ENCODE measurements at places on chromosomes 1 and 21.

DNA sequence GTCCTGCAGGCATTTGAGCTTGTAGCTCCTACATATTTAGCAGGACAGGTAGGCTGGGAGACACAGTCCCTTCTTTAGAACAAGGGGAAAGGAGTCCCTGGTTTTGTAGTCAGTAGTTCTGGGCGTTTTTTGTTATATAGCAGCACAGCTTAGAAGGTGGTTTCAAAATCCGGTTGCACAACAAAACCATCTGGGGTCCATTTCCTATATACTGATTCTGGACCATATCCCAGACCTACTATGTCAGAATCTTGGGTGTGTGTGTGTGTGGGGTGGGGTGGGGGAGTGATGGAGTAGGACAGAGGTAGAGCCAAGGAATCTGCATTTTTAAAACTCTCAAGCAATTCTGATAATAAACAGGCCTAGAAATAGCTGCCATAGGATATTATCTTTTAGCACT, 21.6 kb downstream of the METTL13 start:
- DNase-seq: no peak

DNA sequence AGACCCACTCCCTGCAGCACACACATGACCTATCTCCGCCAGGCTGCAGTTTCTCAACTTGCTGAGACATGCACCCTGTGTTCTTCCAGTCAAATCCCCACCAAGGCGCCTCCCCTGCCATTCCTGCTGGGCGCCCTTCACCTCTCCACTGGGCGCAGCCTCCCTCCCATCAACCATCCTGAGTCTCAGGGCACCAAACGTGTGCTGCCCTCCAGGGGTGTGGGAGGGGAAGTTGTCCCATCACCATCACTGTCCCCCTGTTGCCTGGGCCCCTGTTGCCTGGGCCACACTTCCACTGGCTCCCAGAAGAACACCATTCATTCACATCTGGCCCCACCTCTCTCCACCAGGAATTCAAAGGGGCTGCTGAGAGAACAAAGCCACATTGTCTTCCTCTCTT, 44.9 kb upstream of the EFHD2 start:
- DNase-seq: no peak

- DNase-seq: no peak
Observed at GRCh38 chr1:100164216-100164615, 13.8 kb downstream of the LRRC39 start.

GRCh38 chr1:74811436-74812179, 78.7 kb downstream of the TYW3 start:
- DNase-seq: no peak

DNA sequence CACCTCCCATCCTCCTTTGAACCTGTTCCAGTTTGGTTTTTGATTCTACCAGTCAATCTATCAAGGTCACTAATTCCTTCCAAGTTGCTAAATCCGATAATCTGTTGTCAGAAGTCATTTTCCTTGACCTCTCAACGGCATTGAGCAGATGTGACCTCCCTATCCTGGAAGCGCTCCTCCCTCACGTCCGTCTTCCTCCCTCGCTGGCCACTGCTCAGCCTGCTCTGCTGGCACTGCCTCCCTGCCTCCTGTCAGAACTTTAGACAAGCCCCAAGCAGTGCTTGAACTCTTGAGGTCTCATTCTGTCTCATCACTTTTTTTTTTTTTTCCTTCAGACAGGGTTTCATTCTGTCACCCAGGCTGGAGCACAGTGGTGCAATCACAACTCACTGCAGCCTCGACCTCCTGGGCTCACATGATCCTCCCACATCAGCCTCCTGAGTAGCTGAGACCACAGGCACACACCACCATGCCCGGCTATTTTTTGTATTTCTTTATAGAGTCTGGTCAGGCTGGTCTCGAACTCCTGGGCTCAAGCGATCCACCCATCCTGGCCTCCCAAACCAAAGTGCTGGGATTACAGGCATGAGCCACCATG, 4.4 kb upstream of the ACOT7 start:
- DNase-seq: no peak

DNA sequence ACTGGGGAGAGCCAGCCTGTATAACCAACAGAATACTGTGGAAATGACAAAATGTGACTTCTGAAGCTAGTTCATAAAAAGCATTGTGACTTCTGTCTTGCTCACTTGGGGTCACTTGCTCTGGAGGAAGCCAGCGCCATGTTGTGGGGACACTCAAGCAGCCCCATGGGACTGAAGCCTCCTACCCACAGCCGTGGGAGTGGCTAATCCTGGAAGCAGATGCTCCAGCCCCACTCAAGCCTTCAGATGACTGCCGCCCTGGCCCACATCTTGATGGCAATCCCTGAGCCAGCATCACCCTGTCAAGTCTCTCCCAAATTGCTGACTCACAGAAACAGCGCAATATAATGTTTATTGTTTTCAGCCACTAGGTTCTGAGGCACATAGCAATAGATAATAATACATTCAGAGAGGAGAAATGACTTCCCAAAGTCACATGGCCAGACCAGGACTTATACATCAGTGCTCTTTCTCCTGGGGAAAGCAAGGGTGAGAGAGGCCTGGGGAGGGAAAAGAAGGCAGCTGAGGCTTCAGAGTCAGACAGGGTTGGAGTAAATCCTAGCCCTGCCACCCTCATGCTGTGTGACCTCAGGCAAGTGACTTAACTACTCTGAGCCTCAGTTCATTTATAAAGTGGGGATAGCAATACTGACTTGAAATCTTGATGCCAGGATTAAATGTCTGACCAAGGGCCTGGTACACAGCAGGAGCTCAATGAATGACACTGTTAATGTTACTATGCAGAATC, 5.0 kb upstream of the TNFRSF8 start:
- DNase-seq: no peak

- DNase-seq: no peak
Observed at GRCh38 chr21:36646011-36646410, 52.9 kb upstream of the SIM2 start.

DNA sequence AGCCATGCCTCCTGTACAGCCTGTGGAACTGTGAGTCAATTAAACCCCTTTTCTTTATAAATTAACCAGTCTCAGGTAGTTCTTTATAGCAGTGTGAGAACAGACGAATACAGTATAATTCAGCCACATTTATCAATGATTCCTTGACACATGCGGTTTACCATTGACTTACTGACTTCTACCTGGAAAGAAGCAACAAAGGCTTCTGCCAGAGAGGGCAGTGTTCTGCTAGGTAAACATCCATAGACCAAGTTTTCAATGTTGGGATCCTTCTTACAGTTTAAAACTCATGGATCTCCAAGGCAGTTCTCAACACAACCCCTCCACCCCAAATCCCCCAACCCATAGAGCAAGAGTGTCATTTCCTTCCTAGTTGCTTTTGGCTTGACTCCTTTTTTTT, 150.6 kb downstream of the ZNF648 start:
- DNase-seq: no peak

GRCh38 chr1:115343200-115343737, 5.2 kb upstream of the NGF start:
- no peak for DNase-seq

- no peak for DNase-seq
Observed at GRCh38 chr1:170445096-170445495, 86.9 kb upstream of the GORAB start.

DNA sequence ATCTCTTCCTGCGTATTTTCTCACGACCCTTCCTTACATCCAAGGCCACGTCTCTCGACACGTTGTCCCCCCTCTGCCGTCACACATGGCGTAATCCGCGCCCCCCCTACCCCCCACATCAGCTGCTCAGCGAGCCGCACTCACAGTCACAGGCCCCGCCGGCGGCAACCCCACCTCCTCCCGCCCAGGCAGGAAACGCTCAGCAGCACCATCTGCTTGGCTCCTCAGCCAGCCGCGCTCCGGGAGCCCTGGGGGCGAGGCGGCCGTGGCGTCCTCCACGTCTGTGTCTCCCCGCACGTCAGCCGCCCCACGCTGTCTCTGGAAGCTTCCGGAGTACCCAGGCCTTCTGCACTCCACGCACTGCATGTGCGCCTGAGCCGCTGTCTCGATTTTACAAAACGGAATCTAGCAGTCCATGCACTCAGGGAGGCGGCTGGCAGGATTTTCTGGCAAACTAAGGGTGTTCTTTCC, 64.6 kb downstream of the SIK1 start:
- peak; percentile 51 for DNase-seq

DNA sequence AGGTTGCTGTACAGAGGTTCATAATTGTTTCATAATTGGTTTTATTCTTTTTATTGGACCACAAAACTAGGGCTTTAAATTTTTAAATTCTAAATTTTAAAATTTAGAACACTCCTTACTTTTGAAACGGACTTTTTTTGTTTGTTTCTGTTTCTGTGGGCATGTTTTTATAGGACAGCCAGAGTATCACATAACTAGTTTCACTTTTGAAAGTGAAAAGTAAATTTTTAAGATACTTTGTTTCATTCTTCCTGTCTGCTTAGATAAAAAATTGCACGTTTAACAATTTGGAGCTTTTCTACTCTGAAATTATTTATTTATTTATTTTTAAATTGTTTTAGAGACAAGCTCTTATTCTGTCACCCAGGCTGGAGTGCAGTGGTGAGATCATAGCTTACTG, 29.7 kb downstream of the MDM4 start:
- DNase-seq: no peak

GRCh38 chr1:190353538-190354101, 124.0 kb downstream of the BRINP3 start:
- no peak for DNase-seq

- no peak for DNase-seq
Observed at GRCh38 chr1:2350501-2350900, 40.9 kb downstream of the MORN1 start.

GRCh38 chr1:214747050-214747635, 144.1 kb downstream of the CENPF start:
- DNase-seq: no peak

GRCh38 chr1:156097499-156098178, 15.4 kb upstream of the MEX3A start:
- no peak for DNase-seq

DNA sequence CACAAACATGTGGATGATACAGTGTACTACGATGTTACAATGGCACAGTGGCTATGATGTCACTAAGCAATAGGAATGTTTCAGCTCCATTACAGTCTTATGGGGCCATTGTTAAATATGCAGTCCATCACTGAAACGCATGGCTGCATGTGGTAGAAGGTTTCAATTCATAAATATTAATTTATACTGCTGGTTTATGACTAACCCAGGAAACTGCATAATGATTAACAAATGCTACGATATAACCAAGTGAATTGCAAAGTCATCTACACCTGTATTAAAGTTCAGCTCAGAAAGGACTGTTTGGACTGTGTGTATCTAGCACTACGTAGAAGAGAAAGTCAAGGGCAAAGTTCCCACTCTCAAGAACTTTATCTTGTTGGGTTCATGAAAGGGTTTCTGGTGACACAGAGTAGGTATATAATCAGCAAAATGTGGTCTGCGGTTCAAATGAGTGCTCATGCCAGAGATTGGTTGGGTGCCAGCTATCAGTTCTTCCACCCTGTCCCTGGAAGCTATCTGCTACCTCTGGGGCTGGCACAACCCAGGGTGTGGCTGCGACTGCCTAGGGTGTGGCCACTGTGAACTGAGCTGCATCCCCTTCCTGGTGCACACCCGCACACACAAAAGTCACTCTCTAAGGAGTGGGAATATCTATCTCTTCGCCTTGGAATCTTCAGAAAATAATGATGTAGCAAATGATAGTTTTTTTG, 14.8 kb downstream of the MGST3 start:
- no peak for DNase-seq

DNA sequence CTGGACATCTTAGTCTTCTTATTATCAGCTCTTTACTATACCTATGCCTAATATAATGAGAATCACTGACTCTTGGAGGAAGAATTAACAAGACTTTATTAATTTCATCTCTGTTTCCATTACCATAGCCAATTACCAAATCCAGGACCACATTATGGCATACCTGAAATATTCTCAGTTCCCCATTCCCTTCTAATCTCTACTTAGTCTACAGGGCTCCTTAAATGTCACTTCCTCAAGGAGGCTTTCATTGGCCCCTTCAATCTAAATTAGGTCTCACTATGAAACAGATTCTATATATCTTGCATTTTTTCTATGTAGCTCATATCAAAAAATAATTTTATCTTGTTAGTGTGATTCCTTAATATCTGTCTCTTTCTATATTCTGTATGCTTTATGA, 371.2 kb downstream of the PTBP2 start:
- DNase-seq: no peak

GRCh38 chr1:243726806-243727502, 123.1 kb downstream of the AKT3 start:
- DNase-seq: no peak

DNA sequence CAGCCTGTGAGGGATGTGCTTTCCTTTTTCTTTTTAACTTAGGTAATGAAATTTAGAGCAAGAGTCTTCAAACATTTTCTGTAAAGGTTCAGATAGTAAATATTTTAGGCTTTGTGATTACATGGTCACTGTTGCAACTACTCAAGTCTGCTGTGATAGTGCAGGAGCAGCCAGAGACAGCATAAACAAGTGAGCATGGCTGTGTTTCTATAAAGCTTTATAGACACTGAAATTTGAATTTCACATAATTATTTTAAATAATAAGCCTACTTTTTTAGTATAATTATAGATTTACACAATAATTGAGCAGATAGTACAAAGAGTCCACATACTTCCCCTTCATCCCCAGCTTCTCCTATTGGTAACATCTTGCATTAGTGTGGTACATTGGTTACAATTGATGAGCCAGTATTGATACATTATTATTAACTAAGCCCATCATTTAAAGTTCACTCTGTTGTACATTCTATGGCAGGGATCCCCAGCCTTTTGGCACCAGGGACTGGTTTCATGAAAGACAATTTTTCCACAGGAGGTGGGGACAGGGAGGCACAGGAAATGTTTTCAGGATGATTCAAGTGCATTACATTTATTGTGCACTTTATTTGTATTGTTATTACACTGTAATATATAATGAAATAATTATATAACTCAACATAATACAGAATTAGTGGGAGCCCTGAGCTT, 3.0 kb downstream of the ATF6 start:
- DNase-seq: no peak

DNA sequence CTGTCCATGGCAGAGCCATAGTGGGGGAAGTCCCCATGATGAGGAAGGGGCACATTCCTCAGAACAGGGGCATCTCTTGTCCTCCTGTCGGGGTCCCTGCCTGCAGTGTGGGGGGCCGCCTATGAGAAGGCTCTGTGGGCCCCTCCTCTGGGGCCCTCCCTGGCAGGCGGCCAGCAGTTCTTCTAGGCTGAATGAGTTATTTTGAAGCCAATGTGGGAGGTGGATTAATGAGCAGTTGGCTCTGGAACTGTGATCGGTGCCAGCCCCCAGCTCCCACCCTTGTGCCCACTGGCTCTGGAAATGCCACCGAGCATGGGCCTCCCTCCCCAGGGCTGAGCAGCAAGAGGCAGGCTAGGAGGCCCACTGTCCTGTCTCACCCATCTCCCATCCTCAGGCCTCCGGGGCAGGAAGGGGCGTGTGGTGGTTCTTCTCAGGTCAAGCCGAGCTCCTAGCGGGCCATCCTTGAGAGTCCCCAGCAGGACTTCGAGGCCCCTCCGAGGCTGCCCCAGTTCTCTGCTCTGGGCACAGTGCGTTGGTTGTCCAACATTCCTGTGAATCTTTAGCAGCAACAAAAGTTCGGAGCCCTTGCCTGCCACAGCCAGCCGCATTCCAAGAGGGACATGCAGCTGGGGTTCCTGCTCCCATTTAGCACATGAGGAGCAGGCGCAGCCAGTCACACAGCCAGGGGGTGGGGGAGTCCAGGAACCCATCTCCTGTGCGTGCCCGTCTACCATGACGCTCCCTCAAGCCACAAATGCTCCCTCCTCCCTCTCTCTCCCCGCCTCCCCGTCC, 57.2 kb downstream of the EDN2 start:
- DNase-seq: no peak
